ENCODE measurements at places on chromosomes 12 and 14.
A peak's percentile ranks its signal among the peaks of the same experiment; 100 is the strongest.

- no peaks in the 10 kb centered on the region for H3K4me1 ChIP-seq
- no peak for DNase-seq
- no peaks in the 10 kb centered on the region for H3K27me3 ChIP-seq
- no peak overlapping the region for H3K27ac ChIP-seq
These were observed 2.4 kb downstream of the LGR5 start for GRCh38 chr12:71441836-71442566.

DNA sequence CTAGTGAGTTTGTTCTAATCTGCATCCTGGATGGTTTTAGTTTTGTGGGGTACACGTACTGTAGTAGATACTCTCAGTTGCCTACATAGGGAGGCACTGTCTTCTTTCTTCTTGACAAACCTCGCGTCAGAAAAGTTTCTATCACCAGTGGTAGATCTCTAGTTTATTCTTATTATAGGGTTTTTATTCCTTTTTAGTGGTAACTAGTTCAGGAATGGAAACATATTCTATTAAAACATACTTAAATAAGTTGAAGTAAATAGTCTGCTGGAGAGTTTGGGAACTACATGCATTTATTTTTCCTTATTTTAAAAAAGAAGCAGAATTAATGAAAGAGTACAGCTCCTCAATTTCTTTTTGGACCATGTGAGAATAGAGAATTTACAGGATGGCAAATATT, 33.6 kb upstream of the OR9K2 start:
- no peaks in the 10 kb centered on the region for H3K27me3 ChIP-seq
- H3K36me3 ChIP-seq: no peaks in the 10 kb centered on the region
- no peaks in the 10 kb centered on the region for H3K4me1 ChIP-seq
- no peak for DNase-seq

GRCh38 chr12:56377310-56377988, 14.8 kb upstream of the APOF start:
- H3K27me3 ChIP-seq: no peaks in the 10 kb centered on the region
- H3K27ac ChIP-seq: no peak overlapping the region
- no peak overlapping the region for H3K4me3 ChIP-seq
- no peaks in the 10 kb centered on the region for H3K4me1 ChIP-seq
- peak; percentile 15 for DNase-seq
- H3K36me3 ChIP-seq: no peaks in the 10 kb centered on the region

DNA sequence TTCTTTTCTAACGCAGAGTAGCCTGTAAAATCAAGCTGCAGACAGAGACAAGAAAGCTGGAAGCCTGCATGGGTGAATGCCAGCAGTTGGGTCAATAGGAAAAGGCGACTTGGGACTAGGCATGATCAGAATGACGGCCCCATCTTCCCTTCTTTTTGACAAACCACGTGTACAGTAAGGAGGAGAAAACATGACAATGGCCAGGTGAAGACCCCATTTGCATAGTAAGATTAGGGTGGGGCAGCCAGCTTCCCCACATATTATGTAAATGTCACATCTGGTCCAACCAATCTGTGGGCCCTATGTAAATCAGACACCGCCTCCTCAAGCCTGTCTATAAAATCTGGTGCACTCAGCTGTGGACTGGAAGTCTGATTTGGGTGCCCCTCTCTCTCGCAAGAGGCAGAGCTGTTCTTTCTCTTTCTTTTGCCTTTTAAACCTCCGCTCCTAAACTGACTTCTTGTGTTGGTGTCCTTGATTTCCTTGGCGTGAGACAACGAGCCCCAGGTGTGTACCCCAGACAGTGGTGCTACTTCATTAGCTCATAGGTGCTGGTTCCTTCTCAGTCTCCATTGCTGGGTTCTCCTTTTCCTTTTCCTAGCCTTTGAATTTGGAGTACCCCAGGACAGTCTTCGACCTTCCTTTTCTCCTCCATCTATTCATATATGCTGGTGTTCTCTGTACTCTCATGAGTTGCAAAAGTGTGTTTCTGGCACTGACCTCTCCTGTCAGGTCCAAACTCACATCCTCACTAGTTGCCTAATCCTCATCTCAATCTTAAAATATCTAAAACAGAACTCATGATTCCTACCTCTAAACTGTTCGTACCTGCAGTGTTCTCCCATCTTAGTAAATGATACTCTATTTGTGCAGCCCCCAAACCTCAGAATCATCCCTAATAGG, 9.4 kb upstream of the DHRS7 start:
- no peaks in the 10 kb centered on the region for H3K36me3 ChIP-seq
- no peaks in the 10 kb centered on the region for H3K4me1 ChIP-seq
- no peaks in the 10 kb centered on the region for H3K27me3 ChIP-seq
- H3K4me3 ChIP-seq: no peak overlapping the region
- DNase-seq: no peak
- H3K27ac ChIP-seq: no peak overlapping the region

GRCh38 chr12:99259040-99259934, 388.3 kb upstream of the GARIN6 start:
- no peaks in the 10 kb centered on the region for H3K36me3 ChIP-seq
- no peak for DNase-seq
- no peaks in the 10 kb centered on the region for H3K27me3 ChIP-seq
- H3K27ac ChIP-seq: no peak overlapping the region
- H3K4me3 ChIP-seq: no peak overlapping the region

DNA sequence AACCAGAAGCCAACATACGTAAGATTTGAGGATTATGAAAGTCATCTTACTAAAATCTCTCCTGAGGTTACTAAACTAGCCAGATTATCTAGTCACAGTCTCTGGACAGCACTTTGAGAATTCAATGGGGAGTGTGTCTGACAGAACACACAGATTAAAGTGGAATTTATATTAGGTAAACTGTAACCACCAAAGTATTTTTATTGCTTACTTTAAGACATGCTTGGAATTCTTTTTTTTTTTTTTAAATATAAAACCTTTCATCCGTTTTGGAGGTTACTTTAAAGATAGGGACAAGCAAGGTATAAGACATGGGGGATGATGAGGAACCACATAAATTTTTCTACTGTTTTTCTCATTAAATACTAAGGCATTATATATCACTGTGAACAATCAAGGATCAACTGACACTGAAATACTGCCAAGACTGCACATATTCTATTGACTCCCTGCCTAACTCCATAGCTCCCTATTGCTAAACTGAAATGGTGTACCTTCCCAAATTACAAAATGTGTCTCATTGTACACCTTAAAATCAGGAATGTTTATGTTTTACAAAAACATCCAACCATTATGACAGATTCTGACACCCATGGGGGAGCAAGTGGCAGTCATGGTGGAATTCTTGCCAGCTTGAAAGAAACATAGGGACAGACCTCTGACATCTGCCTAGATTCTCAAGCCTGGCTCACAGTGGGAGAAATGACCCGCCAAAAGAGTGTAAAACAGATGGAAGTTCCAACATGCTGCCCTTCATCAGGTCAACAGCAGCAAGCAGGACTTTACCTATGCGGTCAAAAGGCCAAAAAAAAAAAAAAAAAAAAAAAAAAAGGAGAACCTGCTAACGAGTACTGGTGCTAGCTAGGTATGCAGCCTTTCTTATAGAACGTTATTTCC, 239.3 kb downstream of the MED13L start:
- no peaks in the 10 kb centered on the region for H3K27me3 ChIP-seq
- no peaks in the 10 kb centered on the region for H3K4me1 ChIP-seq
- no peak overlapping the region for H3K27ac ChIP-seq

GRCh38 chr12:62127516-62127915, 132.7 kb upstream of the USP15 start:
- no peaks in the 10 kb centered on the region for H3K27me3 ChIP-seq
- DNase-seq: no peak
- no peak overlapping the region for H3K4me3 ChIP-seq
- H3K4me1 ChIP-seq: no peaks in the 10 kb centered on the region
- no peaks in the 10 kb centered on the region for H3K36me3 ChIP-seq

- H3K4me1 ChIP-seq: no peaks in the 10 kb centered on the region
- H3K4me3 ChIP-seq: no peak overlapping the region
- H3K36me3 ChIP-seq: no peaks in the 10 kb centered on the region
- DNase-seq: no peak
These were observed 171.3 kb downstream of the TMTC2 start for GRCh38 chr12:82857911-82858533.

GRCh38 chr14:79544698-79545070, 666.6 kb downstream of the DIO2 start:
- H3K27me3 ChIP-seq: no peaks in the 10 kb centered on the region
- DNase-seq: no peak
- peak overlapping the region; percentile 57 for H3K27ac ChIP-seq
- H3K36me3 ChIP-seq: no peaks in the 10 kb centered on the region
- H3K4me1 ChIP-seq: peaks cover 12% of the 10 kb centered on the region

DNA sequence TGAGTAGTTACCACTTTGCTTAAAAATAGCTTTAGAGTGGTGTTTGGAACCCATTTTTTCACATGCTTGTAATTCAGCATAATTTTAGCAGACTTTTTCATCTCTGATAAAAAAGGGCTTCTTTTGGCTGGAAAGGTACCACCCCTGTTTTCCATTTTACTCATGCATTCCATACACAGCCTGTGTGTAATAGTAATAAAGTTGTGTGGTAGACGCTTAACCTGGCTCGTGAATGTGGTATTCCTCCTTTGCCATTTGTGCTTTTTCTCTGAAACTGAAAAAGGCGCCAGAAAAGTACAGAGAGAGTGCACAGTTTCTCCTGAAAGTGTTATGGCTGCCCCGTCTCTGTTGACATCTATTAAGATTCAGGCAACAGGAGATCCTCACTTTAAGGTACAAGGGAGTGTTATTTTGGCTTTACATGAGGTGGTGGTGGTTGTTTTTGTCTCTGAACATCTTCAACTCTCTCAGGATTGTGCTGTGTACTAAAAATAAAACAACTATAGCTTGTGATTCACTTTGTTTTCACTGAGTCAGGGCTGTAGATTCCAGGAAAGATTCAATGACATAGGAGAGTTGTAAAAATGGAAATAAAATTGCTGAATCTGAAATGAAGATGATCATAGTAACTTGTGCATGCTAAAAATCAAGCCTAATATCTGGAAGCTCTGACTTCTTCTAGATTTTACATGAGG, 45.6 kb upstream of the MIS18BP1 start:
- no peaks in the 10 kb centered on the region for H3K36me3 ChIP-seq
- H3K4me1 ChIP-seq: no peaks in the 10 kb centered on the region
- H3K27me3 ChIP-seq: no peaks in the 10 kb centered on the region
- no peak overlapping the region for H3K27ac ChIP-seq
- no peak overlapping the region for H3K4me3 ChIP-seq

DNA sequence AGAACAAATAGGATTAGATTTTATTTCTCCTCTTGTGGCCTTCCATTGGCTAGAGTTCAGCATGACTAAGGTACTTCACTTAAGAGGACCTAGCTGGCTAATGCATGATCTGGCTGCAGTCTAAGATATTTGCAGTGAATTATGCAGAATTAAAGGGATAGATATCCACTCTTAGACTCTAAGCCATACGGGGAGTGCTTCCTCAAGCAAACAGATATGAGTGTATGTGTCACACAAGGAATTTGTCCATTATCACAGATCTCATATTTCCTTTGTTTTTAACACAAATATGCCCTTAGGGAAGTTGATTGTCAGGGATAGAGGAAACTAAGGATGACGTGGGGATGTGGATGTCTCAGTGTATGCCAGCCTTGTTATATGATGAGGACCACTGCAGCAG, 88.1 kb upstream of the DHRS4 start:
- no peaks in the 10 kb centered on the region for H3K4me1 ChIP-seq
- H3K4me3 ChIP-seq: no peak overlapping the region
- H3K27me3 ChIP-seq: no peaks in the 10 kb centered on the region
- H3K36me3 ChIP-seq: no peaks in the 10 kb centered on the region
- no peak for DNase-seq

Data from ascending aorta (tissue), 2 donors.